ENCODE measurements at places on chromosomes 16 and 17.

DNA sequence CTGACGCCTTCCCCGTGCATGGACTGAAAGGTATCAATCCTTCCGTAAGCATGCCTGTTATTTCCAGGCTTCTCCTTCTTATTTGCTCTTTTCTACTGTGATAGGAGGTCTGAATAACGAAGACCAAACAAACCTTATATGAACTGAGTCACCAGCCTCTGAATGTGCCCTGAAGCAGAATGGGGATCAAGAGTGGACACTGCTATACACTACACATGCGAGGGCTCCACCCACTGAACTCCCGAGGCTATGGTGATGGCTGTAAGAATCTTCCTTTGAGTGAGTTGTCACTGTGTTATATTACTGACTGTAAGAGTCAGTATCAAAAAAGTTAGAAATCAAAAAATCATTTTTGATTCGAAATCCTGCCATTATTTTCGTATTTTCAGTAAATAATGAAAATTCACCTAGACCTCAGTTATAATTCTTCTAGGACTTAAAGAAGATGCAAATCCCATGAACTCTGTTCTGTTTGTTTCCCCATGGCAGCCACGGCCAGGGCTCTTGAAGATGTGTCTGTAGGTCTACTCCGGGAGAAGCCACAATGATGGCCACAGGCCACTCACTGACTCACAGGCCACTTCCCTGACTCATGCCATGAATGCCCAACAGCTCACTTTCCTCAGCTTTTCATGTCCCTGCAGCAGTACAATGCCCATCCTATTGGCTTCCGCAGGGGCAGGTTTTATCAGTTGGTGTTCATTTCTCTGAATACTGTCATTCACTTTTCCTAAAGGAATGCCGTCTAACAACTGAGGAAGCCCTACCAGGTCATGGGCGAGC is 54.7 kb downstream of the ZZEF1 start:
- no peak for DNase-seq

GRCh38 chr17:74433421-74434121 is 1.7 kb downstream of the GPRC5C start:
- DNase-seq: peak; percentile 82

DNA sequence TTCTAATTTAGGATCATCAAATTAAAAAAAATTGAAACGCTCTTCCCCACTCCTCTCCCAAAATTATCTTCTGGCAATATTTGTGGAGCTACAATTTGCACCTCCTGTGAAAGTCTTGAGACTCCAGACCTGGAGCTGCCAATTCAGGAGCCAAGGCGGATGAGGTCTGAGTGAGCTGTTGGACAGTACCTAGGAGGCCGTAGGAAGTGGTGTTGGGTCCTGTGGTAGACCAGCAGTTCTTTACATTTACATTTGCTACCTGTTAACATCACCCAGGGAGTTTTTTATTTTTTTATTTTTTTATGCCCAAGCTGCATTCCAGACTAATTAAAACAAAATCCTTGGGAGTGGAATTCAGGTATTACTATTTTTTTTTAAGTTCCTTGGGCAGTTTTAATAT is 271.0 kb downstream of the PHKB start:
- DNase-seq: no peak

DNA sequence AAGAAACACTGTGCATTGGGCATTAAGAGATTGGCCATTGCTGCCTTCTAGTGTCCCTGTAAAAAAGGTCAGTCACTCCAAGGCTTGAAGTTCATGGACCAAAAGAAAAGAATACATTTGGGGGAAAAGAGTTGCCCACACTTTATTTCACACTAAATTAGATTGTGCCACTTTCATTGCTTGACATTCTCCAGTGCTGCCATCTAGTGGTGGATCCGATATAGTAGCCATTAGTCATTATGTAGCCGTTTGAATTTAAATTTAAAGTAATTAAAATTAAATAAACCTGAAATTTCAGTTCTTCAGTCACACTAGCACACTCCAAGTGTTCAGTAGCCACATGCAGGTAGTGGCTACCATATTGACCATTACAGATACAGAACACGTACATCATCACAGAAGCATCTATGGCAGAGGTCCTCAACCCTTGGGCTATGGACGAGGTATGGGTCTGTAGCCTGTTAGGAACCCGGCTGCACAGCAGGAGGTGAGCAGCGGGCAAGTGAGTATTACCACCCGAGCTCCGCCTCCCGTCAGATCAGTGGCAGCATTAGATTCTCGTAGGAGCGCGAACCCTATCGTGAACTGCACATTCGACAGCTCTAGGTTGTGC is 21.9 kb upstream of the CDH5 start:
- DNase-seq: no peak

DNA sequence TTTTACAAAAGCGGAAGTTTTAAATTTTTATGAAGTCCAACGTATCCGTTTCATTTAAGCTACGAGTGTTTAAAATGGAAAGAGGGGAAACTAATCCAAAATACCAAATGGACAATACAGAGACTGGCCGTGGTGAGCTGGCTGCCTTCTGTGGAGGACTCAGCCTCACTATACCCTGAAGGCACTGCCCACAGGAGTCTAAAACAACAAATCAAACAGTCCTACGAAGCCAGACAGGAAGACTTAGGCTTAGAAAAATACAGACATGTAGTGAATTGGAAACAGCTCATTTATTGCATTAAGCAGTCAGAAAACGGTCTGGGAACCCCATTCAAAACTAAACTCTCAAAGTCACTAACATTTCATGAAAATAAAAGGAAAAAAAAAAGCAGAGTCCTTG is 75.1 kb downstream of the CYTH1 start:
- no peak for DNase-seq

DNA sequence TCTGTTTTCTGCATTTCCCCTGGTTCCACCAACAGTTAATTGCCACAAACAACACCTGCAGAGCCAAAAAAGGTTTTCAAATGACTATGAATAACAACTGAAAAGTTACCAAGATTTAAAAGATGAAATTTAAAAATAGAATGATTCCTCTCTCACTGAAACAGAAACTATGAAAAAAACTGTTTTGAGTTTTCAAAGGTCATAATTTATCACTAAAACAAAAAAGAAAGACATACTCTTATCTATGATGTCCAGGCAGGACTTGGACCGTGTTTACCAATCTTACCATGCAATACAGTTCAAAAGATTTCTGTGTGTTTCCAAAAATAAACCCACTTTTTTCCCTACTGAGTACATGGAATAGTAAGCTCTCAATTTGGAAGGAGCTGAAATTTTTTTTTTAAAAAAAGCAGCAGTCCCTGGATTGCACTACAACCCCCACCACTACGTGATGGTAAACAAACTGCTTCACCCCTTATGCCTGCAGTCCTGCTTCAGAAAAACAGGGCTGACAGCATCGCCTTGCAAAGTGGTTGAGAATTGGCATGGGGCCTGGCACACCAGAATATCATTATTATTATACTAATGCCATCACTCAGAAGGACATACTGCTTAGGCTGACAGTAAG is 8.5 kb downstream of the TXNDC11 start:
- DNase-seq: no peak

GRCh38 chr17:33396818-33397217 is 103.7 kb upstream of the ASIC2 start:
- no peak for DNase-seq

DNA sequence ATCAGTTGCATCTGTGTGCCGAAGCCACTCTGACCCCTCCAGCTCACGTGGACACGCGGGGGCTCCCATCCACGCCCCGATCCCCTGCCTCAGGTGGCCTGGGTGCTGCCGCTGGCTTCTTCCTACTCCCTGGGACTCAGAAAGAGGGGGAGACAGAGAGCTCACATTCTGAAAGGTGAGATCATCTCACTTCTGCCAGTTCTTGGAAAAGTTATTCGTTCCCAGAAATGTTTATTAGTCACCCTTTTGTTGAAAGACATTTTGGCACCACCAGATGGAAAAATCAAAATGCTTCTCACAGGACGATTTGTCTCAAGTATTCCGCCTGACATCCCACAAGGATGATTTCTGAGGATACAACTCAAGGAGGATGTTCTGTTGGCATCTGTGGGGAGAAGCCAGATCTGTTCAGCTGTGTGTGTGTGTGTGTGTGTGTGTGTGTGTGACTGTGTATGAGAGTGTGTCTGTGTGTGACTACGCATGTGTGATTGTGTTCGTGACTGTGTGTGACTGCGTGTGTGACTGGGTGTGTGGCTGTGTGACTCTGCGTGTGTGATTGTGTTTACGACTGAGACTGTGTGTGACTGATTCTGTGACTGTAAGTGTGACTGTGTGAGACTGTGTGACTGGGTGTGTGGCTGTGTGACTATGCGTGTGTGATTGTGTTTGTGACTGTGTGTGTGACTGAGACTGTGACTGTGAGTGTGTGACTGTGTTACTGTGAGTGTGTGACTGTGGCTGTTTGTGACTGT is 207.3 kb downstream of the NTN1 start:
- DNase-seq: no peak

DNA sequence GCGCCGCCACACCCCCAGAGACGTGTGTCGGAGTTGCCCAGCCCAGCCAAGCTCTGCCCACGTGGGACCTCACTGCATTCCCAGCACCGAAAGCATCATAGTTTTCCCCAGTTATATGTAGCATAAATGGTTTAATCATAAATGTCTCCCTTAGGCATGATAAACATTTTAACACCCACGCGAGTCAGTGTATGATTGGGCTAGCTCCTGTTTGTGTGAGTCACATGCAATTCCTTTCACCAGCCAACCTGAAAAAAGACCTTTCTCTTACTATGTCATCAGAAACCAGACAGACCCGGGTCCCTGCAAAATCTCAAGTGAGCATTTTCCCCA is 9.2 kb downstream of the TAF1C start:
- no peak for DNase-seq

- no peak for DNase-seq
These were observed 15.3 kb upstream of the RPTOR start for GRCh38 chr17:80529104-80529903.

- DNase-seq: no peak
These were observed 1027.5 kb downstream of the CDH11 start for GRCh38 chr16:64094181-64094965.

- DNase-seq: peak; percentile 65
These were observed 30.1 kb upstream of the TNFRSF13B start for GRCh38 chr17:17001874-17002520.

DNA sequence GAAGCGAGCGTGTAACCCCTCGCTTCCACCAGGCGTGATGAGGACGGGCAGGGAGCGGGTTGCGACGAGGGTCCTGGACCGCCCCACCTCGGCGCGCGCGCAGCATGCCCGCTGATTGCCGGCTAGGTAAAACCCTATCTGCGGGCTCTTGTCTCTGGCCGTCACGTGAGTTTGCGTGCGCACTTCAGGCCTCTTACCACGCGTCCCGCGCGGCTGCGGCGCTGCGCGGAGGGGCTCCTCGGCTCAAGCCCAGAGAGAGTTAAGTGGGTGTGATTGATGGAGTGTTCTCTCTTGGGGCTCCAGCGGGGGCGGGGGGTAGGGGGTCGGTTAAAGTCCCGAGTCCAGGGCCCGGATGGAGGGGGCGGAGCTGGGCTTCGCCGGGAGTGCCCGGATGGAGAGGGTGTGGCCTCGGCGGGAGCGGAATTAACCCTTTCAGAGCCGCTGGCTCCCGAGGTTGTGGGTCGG is 7.9 kb downstream of the KDM6B start:
- peak; percentile 96 for DNase-seq

DNA sequence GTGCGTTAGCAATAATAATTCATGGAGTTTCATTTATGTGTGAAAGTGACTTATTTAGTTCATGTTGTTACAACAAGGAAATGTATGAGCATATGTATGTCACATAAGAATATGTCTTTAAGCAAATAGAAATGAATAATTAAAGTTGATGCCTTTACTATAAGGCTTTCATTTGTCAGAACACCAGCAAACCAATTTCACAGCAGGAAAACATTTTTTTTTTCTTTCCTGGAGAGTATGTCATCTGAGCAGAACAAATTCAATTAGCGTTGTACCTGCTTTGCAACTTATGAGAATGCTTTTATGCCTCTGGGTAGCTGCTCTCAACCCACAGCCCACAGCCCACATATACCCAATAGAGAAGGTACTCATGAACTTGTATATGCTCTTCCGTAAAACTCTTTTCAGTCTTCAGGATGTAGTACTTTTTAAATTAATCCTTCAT is 26.3 kb upstream of the APOH start:
- no peak for DNase-seq

DNA sequence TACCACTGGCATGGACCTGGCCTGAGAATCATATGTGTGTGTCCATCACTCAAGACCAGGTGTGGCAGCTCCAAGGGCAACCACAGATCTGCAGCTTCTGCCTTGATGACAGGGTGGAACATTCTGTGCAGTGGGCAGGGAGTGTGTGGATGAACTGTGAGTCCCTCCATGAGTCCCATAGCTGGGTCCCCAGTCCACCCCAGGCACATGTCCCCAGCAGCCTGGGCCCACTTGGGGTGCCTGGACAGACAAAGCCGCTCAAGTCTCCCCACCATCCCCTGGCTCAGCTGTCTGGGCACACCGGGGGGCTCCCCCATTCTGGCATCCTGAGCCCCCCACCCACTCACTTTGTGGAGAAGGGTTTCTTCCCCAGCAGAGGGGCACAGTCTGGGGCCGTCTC is 4.6 kb upstream of the KRT16 start:
- no peak for DNase-seq

- DNase-seq: peak; percentile 41
These were observed 660 bp downstream of the RBBP6 start for GRCh38 chr16:24539850-24540601.

DNA sequence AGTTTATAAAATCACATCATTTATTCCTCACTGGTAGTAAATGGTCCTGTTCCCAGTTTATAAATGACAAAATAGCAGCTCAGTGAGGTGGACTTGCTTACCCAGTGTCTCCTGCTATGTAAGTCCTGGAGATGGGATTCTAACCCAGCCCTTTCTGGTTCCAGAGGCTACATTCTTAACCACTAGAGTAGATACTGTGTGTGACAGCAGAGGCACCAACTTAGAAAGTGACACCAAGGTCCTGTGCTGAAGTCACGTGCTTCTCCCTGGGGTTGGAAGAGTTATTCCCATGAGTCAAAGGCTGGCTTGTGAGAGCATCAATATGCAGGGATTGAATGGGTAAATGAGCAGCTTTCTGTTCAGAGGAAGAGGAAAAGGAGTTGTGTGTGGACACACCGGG is 167.3 kb upstream of the IRX3 start:
- no peak for DNase-seq

- DNase-seq: no peak
These were observed 184.8 kb upstream of the WSCD1 start for GRCh38 chr17:5885336-5885735.

- no peak for DNase-seq
These were observed 1173.5 kb upstream of the GOT2 start for GRCh38 chr16:59907611-59908010.
